ENCODE measurements at places on chromosomes 5 and 9.

- DNase-seq: no peak
Observed at GRCh38 chr9:68844631-68845612, 139.9 kb downstream of the PIP5K1B start.

GRCh38 chr5:59489551-59489950 is 404.0 kb downstream of the PDE4D start:
- no peak for DNase-seq

GRCh38 chr5:16570121-16570815 is 46.5 kb downstream of the RETREG1 start:
- no peak for DNase-seq

GRCh38 chr9:34362614-34363214 is 14.0 kb downstream of the MYORG start:
- DNase-seq: no peak

- no peak for DNase-seq
Observed at GRCh38 chr9:98520221-98520960, 188.3 kb downstream of the GABBR2 start.

- DNase-seq: no peak
Observed at GRCh38 chr5:53261245-53261644, 151.7 kb upstream of the MOCS2 start.

GRCh38 chr5:7828269-7828668 is 22.7 kb downstream of the CFAP90 start:
- no peak for DNase-seq

DNA sequence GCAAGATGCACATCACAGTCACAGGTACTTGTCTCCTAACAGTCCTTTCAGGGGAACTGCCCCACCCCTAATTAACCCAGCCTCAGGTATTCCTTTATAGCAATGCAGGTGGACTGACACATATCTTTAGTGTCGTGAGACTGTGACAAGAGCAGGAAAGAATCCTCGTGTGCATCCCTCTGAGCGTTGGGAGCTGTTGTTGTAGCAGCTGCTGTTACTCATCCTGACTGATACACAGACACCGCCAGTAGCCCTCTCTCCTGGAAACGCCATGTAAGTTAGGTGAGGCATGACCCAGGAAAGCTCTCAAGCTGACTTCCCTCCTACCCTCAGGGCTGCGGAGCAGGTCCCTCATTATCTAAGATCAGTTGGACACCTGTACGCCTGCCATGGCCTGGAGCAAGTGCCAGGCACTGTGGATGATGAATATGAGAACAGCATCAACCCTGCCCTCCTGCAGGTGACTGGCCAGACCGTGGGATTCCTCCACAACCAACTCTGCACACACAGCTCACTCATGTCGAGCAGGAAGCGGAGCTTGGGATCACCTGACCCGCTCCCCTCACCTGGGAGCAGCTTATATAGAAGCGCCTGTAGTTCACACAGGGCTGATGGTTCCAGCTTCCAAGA is 10.2 kb upstream of the LCN15 start:
- no peak for DNase-seq

DNA sequence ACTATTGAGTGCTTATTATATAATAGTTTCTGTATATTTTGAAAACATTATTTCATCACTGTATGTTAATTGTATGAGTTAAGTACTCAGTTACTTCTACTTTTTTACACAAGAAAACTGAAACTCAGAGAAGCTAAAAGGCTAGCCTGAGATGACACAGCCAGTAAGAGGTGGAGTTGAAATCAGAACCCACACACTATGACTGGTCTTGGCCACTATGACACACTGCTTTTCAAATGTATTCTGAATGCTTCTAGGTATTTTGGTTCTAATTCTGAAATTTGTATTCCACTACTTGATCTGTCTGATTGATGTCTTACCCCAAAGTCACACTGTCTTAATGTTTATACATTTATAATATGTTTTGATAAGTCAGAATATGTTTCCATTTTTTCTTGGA is 181.8 kb downstream of the ZDHHC21 start:
- no peak for DNase-seq

DNA sequence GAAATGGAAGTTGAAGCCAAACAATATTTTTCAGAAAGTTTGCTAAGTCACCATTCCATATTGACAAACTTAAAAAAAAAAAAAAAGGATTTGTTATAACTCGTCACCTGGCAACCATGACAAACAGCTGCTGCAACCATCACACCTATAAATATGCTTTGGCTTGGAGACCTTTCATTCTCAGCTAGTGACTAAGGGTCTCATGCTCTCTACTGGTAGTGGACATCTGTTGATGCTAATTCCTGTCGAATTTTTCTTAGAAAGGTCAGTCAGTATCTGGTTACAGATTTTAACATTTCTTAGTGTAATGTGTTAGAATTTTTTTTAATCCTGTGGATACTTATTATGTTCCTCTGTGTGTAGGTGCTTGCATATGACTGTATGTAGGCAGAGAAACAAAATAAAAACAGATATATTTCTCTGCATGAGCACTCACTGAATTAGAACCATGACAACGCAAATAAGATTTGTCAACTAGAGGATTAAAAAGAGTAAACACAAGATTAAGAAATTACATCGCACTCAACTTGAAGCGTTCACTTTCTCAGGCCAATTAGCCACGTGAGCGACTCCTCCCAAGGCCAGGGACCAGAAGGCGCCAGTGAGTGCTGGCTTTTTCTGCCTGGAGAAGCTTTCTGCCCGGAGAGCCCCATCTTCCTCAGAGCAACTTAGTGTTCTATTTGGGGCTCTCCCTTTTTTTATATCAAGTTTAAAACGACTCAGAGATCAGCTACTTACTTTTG is 27.0 kb upstream of the ZNF622 start:
- no peak for DNase-seq

GRCh38 chr5:91407204-91407603 is 24.1 kb upstream of the ARRDC3 start:
- no peak for DNase-seq

GRCh38 chr5:118115791-118116190 is 872.6 kb downstream of the DTWD2 start:
- no peak for DNase-seq

GRCh38 chr5:76371960-76372322 is 31.1 kb upstream of the IQGAP2 start:
- DNase-seq: no peak

- no peak for DNase-seq
Observed at GRCh38 chr9:22171691-22172090, 162.6 kb upstream of the CDKN2B start.

- DNase-seq: no peak
Observed at GRCh38 chr5:147803926-147804325, 21.4 kb upstream of the JAKMIP2 start.

DNA sequence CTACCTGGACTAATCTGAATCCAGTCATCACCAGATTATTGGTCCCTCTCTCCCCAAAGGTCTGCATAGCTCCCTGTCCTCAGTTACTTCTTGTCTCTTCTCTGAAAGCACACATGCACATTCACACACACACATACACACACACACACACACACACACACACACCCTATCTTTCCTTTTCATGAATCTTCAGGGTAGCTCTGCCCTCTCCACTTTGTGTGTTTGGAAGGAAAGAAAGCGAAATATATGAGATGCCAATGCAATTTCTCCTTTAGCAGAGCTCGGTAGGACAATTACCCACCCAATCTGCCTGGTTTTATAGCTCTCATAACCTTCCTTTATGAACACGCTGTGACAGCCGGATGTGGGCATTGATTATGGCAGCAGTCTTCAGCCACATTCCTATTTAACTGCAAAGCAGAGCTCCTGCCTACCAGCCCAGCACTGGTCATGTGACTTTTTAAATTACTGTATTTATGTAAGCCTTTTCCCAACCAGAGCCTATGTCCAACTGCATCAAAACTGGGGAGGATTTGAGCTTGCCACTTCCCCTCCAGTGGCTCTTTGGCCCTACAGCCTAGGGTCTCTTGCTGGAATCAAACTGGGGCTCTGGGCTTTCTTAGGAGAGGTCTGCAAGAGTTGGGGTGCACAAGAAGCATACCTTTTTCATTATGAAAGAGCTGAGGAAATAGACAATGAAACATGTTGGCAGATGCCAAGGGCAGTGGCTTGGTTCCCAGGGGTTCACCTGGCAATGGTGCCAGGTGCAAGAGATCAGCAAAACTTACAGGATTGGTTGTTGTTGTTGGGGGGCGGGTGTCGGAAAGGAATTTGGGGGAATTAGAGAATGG is 20.8 kb upstream of the MATR3 start:
- no peak for DNase-seq

GRCh38 chr5:146675636-146676035 is 159.6 kb upstream of the GPR151 start:
- DNase-seq: no peak

- no peak for DNase-seq
Observed at GRCh38 chr9:70020991-70021571, 22.6 kb upstream of the MAMDC2 start.

DNA sequence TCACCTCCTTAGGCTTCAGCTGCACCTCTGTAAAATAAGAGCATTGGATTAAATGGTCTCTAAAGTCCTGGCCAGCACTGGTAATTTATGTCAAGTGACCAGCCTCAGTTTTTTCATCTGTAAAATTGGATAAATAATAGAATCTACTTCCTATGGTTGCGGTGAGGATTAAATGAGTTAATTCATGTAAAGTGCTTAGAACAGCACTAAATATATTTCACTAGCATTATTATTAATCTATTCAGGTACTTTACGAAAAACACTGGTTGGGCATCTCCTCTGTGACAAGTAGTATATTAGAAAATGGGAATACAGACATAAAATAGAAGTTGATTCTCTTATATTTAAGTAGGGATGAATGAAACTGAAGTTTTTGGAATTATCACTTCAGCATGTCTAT is 13.8 kb upstream of the TMEM245 start:
- no peak for DNase-seq

DNA sequence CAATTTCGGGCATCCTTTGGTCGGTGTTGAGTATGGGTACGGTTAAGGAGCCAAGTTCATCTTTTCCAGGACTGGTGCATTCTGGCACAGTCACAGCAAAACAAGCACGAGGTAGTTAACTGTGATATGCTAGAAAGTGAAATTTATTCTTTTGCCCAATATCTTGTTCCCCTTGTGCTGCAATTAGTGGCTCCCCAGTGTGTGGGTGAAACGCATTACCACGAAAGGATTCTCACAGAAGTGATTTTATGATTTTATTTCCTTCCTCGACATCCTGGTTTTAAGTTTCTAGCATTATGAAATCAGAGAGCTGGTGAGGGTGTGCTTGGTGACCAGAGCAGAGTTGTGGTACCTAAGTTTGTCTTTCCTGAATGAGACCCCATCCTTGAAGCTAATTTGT is 1.5 kb downstream of the FRMPD1 start:
- DNase-seq: no peak

DNA sequence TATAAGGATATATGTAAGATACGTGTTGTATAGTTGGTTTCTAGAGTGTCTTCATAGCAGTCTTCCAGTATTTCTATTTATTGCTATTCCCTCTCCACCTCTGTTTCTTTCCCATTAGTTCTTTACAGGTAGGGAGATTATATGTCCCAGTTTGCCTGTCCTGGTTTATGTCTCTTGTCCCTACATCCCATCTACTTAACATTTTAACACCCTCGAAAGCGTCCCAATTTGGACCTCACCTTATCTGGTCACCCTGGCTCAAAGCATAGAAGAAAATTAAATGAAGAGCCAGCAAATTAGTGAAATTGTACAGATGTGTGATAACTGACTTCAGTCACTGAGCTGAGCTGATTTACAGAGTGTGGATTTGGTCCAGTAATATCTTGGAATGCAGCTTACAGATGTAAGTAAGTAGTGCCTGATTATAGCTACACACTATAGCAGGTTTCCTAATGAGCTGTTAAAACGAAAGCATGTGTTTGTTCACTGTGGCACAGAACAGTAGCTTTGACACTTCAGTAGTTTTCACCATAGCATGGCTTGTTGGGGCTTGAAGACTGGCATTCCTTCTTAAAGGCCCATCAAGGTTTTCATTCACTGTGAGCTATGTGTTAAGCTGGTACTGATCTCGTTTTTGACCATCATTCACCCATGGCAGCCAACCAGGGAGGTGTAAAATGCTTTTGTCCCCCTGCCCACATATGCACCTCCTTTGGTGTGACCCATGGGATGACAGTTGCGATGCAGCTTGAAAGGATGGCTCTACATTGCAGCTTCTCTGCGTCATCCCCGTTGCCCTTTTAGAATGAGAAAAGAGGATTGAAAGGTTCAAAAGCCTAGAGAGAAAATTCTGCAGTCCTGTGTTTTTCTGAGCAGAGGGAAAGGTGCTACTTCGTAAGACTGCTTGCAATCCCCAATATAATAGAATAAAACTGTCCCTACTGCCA is 192.1 kb upstream of the DMRT1 start:
- DNase-seq: no peak

GRCh38 chr5:13385066-13385465 is 559.4 kb downstream of the DNAH5 start:
- no peak for DNase-seq

DNA sequence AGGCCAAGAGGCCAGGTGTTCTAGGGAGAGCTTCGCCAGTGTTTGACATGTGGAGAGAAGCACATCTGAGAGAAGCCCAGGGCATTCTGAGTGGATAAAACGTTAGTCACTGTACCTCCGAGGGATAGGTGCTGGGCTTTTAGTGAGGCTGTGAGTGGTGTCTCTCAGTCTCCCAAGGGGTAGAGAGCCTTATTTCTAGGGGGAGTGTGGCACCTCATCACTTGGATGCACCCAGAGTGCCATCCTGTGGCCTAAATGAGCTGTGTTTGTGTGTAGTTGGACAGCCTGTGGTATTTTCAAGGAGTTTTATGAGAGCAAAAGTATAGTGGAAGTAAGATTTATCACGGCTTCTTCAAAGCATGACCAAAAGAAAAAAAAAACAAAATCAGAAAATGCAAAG is 1046.9 kb upstream of the WWC1 start:
- no peak for DNase-seq

- DNase-seq: no peak
Observed at GRCh38 chr9:68933434-68934328, 80.2 kb downstream of the PRKACG start.

- DNase-seq: no peak
Observed at GRCh38 chr5:42811591-42812446, at the start of gene SELENOP. Gene SELENOP (minus strand): TSS chr5:42811892. CDS start chr5:42808353, 3,539 bp downstream.

GRCh38 chr5:98263084-98263483 is 510.4 kb upstream of the RGMB start:
- no peak for DNase-seq

GRCh38 chr5:142425286-142426065 is 100.7 kb upstream of the SPRY4 start:
- no peak for DNase-seq
